ENCODE measurements at places on chromosomes 1 and 21.

DNA sequence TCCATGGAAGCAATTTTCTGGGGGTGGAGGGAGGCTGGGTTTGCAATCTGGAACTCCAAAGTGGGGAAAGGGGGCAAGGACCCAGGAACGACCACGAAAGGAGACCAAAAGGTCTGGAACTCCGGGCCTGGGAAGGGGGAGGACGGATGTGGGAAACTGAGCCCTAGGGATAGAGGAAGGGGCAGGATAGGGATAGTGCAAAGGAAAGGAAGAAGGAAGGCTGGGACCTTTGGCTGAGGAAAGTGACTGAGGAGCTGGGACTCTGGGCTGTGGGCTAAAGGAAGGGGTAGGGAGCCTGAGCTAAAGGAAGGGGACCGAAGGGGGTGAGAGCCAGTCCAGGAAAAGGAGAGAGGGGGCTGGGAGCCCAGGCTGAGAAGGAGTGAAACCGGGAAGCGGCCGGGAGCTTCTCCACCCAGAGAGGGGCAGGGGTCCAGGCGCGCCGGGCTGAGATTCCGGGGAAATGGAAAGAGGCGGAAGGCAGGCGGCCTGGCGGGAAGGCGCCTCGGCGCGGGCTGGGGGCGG is 395 bp downstream of the SLC9A1 start:
- DNase-seq, result no peak

- DNase-seq, result no peak
Measured at GRCh38 chr1:62210960-62211359, 16.3 kb downstream of the L1TD1 start.

GRCh38 chr1:19468397-19468956 is 16.9 kb downstream of the CAPZB start:
- DNase-seq, result peak; percentile 74

DNA sequence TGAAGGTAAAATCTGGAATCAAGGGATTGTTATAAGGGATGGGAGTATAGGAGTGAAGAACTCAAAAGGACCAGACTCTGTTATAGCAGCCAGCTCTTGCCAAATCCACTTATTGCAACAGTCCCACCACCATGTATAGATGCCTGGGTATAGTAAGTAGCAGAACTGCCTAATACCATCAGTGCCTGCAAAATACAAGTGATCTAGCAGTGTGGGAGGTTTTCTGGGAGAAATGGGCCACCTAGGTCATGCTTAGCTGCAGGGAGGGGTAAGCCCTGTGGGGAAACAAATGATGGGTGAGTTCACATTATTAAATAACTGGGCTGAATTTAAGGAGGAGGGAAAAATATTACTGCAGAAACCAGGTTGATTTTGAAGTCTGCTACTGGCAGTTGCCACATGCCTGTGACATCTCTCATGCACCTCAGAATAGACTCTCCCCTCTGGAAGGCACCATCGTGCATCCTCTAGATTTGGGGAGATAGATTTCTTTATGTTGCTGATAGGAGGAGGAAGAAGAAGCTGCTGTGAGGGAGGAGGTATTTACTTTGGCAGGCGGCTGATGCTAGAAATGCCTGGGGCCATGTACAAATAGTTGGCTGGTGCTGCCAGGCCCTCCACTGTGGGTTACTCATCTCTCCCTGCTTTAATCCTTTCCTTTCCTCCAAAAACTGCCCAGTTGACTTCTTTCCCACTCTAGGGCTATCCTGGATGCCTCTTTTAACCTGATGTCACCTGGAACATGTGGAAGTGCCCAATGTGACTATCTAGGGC is 27.5 kb downstream of the HLX start:
- no peak for DNase-seq

DNA sequence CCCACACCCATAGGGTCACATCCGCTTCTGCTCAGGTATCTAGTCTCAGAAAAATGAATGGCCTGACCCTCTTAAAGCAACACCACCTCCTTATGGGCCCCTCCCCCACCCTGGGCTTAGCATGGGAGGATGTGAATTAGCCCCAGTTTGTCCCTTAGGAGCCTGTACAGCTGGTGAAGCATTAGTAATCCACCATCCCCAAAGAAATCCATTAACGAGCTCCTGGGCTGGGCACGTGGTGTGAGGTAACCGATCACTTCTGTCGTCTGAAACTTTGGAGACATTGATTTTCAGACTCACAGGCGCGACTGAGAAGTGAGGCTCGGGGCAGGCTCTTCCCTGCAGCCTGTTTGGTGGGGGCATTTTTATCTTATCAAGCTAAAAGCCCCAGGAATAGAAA is 10.5 kb downstream of the RASSF5 start:
- no peak for DNase-seq

DNA sequence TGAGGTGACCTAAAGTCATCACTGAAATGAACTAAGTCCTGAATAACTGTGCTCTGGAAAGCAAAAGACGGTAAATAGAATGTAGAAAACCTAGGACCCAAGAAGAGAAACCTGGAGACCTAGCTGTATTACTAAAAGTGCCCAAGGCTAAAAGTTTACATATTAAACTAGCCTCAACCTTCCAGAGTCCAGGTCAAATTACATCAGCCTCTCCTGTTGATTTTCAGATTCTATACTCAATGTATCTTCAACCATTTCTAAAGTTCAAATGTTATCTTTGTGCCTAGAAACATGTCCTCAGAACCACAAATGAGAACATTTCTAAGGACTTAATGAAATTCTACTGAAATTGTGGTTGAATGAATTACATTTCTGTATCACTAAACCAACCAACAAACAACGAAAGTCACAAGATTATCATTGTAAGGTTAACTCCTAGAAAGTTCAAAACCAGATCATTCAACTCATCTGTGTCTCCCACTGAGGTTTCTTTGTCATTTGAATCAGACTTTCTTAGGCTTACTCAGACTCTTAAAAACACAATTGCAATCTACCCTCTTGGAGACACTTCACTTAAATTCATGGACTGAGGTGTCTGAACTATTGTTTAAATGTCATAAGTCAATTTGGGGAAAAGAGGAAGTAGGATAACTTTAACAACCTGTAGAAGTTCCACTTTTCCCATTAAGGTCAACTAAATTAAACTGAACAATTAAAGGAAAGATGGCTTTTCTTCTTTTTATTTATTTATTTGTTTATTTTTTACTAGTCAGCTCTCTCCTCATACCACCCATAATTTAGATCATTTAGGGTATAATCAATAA is 207.7 kb downstream of the BARHL2 start:
- DNase-seq, result no peak

- DNase-seq, result peak; percentile 66
Measured at GRCh38 chr1:67749263-67749843, 64.4 kb downstream of the GADD45A start.

DNA sequence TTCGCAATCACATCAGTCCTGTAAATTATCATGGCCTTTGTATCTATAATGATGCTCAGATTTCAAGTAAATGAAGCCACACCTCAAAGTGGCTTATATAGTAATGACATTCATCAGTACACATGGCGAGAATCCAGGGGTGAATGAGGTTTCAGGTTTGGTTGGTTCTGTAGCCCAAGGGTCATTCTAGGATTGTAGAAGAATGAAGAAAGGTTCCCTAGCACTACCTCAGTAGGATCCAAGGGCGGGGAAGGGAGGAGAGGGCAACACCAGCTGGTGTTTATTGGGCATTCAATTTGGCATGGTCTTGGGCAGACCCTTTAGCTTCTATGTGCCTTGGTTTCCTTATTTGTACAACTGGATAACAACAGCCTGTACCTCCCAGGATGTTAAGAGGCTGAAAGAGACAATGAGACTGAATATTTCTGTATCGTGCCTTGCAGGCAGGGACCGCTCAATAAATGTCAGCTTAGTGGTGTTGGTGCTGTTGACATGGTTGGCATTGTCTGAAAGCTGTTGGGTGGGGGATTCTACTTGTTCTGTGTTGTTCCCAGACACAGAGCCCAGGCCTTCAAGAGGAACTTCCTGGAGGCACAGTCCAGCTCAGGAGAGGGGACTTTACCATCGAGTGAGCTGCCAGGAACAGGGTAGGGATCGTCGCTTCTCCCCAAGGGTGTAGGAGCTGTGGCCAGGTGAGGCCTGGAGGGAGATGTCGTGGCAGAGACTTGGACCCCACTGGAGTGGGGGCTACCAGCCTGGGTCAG is 388.2 kb downstream of the PTPRU start:
- DNase-seq, result no peak

DNA sequence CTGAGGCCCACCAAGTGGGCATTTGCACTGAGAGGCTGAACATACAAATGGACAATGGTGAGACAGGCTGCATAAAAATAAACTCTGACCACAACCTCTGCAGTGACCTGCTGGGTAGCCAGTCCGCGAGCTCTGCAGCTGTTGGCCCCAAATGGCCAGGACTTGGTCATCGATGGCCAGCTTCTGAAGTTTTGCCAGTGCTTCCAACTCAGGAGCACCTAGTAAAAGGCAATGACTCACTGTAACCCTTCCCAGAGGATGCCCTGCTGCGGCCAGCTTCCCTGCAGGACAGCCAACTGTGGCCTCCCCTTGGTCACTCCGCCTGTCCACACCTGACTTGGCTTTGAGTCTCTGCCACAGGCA is 185.4 kb downstream of the DYRK1A start:
- no peak for DNase-seq

DNA sequence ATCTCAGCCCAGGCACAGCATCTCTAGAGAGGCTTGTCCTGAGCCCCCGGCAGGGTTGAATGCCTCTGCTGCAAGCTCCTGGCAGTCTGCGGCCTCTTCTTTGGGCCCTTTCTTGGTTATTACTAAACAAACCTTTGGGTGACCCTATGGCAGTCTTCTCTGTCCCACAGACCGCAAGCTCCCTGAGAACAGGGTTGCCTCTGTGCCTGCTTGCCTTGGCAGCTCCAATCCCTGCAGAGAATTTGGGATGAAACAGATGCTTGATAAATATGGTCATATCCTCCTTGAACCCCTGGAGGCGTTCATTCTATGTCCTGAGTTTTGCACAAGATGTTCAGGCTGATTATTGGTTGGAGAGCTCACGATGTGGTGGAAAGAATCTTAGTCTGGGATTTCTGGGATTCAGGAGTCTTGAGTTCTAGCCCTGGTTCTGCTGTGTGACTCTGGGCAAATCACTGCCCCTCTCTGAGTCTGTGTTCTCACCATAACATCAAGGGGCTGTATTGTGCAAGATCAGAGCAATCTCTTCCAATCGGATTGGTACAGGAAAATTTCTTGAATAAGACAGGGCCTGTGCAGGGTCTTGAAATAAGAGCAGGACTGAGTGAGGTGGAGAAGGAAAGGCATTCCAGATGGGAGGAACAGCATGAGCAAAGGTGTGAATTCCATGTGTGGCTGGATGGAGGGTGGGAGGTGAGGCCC is 49.6 kb downstream of the EDN2 start:
- no peak for DNase-seq

GRCh38 chr1:85611425-85611824 is 30.9 kb downstream of the CCN1 start:
- DNase-seq, result no peak

DNA sequence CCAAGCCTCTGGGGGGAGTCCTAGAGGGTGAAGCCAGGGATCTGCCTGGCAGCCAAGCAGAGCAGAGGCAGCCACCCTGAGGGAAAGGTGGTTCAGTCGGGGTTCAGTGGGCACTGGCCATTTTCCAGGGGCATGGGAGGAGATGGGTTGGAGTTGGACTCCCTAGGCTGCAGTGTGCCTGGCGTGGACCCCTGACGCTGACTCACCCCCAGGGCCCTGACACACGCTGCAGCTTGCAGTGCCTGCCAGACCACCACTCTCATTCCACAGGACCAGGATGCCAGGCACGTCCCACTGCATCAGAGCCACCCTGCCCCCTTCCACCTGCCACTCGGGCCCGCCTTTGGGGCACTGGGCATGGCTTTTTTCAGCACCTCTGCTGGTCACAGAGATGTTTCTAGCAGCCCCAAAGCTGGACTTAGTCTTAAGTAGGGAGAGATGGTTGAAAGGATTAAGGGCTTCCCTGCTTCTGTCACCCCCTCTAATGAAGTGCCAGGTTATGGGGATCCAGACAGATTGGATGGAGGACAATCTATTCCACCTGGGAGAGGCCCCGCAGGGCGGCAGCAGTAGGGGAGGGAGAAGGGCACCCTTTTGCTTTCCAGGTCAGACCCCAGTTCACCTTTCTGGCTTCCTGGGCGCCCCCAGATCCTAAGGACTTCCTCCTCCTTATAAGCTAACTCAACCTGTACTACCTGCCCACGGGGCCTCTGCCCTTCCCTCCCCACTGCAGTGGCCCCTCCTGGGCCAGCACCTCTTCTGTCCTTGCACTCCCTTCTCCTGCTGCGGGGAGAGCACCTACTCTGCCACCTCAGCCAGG is 1.6 kb downstream of the SYT2 start:
- DNase-seq, result no peak

GRCh38 chr21:20083925-20084324 is 914.3 kb upstream of the NCAM2 start:
- no peak for DNase-seq

DNA sequence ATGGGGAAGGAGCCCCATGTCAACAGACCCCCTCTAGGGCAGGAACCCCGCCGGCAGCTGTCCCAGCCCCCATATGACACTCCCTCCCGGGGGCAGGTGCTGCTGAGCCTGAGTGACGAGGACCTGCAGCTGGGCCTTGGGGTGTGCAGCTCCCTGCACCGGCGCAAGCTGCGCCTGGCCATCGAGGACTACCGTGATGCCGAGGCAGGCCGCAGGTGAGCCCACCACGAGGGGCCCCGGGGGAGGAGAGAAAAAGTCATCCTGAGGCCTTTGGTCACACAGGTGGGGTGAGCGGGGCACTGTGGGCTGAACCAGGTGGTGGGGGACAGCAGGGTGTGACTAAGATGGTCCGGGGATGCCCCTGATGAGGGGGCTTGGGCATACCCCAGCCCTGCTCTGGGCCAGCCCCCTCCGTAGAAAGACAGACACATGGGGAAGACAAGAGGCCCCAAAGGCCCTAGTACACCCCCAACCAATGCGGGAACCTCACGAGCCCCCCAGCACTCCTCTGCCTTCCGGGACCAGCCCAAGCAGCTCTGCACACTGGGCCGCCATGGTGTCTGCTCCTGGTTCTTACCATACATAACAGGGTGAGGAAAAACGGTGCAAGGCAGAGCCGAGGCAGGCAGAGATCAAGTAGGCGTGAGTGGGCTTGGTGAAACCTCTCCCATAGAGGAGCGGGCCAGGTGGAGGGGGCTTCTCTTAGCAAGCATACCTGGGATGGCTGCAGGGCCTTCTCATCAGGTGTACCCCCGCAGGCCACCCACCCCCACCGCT is 58.6 kb upstream of the TMEM51 start:
- DNase-seq, result no peak

- DNase-seq, result no peak
Measured at GRCh38 chr1:236706183-236706582, 19.9 kb downstream of the ACTN2 start.
